NCI-H1417 treated with DMSO at 0.1 percent for 48 hours (cell line): ENCODE measurements at places on chromosomes 1 and 21.

- no peak for DNase-seq
Observed at GRCh38 chr1:90706437-90707362, 10.4 kb downstream of the BARHL2 start.

GRCh38 chr1:15400627-15401026 is 9.1 kb upstream of the EFHD2 start:
- DNase-seq: no peak

GRCh38 chr1:90162216-90162615 is 167.3 kb downstream of the ZNF326 start:
- no peak for DNase-seq

DNA sequence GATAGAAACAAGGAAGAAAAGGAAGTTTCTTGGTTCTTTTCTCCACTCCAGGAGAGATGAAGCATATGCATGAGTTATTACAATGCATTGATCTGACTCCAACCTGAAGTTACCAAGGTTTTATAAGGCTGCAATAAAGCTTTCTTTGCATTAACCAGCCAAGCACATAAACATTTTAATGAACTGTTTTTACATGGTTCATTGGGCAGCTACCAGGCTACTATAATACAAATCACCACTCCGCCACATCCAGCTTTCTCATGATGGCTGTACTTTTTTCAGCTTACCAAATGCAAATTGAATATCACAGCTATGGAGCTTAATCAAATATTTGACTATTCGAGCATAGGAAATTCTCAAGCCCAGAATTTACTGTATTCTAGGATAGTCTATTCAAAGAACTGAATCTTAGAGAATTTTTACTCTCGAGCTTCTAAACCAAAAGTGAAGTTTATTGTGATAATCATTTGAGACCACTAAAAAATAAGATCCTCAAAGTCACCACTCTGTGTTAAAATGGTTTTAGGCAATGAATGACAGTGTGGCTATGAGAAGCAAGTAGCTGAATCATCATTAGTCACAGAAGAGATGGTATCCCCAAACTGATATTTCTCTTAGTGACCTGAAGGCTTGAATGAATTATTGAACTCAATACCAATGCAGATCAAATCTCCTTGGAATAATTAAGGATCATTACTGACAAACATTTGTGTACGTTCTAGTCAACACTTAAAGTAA is 58.6 kb upstream of the ZNF281 start:
- DNase-seq: no peak

- no peak for DNase-seq
Observed at GRCh38 chr1:228095938-228096337, 7.2 kb downstream of the C1orf35 start.

DNA sequence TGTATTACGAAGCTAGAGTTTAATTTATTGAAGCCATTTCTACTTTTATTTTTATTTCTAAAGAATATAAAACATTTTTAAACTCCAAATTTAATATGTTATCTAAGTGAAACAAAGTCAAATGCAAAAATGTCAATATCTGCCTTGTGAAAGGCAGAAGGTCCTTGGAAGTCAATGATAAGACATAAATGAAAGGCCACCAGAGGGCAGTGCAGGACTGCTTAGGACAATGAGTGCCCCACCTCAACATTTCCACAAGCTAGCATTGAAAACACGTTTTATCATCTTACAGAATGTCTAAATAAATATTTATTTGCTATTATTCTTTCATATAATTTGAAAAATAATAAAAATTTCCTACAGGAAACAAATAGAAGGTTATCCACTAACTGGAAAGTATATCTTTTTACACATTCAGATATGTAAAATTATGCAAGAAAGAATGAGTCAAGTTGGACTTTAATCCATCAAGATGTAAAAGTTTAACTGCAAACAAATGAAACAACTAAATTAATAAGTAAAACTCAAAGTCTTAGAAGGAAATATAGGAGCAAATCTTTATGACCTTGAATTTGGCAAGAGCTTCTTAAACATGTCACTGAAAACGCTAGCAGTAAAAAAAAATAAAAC is 140.1 kb upstream of the FMN2 start:
- peak; percentile 12 for DNase-seq

- no peak for DNase-seq
Observed at GRCh38 chr1:204194771-204195170, 1.5 kb downstream of the KISS1 start.

DNA sequence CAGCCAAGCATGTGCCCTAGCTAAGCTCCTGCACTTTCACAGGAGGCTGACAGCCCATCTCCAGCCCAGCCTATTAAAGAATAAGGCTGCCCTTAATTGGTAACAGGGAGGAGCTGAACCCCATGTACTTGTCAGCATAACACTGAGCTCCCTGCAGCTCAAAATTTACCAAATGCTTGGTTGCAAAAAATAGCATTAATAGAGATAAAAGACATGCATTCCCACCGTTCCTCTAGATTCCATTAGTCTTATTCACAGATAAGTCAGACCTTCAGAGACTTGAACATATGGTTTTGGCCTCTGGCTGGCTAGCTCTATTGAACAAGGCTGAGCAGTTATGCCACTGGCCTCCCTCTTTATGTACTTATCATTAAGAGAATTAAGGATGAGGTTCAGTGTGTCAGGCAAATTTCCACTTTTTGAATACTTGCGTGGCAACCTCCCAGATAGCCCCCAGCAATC is 29.2 kb downstream of the OLFML3 start:
- DNase-seq: no peak

DNA sequence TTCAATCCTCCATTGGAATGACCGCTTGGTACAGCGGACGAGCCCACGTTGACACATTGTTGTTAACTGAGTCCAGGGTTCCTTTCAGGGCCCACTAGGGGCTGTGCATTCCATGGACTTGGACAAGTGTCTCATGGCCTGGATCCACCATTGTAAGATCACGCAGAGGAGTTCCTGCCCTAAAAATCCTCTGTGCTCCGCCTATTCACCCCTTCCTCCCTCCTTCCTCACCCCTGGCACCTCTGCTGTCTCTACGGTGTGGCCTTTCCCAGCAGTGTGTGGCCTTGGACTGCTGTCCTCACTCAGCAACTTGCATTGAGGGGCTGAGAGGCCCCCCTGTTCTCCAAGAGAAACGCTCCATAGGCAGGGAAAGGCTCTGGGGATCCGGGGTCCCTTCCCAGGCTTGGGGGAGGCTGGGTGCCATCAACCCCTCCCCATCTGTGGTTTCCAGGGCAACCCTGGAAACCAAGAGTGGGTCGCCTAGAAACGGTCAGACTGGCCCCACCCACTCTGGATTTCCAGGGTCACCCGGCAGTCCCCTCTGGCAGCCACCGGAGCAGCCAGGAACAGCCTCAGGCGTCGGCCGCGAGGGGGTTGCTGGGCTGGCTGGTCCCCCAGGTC is 50.9 kb downstream of the MEGF6 start:
- DNase-seq: no peak
